Activated CD4-positive, alpha-beta T cell treated with anti-CD3 and anti-CD28 coated beads, Interleukin-10, Interleukin-2, amounts not matched to agents 100 ng/mL and 50 ng/mL, durations not matched to agents 16 hours and 8 hours (primary cell): ENCODE measurements at places on chromosomes 16 and 17.
A peak's percentile ranks its signal among the peaks of the same experiment; 100 is the strongest.

- DNase-seq, result peak; percentile 16
Measured at GRCh38 chr17:17784657-17785267, 52.0 kb downstream of the SREBF1 start.

DNA sequence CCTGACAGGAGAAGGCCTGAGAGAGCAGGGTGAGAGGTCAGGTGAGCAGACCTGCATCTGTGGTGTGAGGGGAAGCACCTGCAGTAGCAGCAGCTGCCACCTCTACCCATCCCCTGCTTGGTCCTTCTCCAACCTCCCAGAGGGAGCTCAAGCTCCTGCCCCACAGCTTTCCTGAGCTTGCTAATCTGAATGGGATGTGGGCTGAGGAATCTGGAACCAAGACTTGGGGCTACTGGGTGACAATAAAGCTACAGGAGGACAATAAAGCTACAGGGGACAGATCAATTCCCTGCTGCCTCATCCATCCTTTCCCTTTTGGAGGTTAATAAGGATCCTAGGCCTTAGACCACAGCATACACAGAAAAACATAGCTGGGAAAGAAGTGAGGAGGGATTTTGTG is 4.9 kb upstream of the TBX4 start:
- no peak for DNase-seq

DNA sequence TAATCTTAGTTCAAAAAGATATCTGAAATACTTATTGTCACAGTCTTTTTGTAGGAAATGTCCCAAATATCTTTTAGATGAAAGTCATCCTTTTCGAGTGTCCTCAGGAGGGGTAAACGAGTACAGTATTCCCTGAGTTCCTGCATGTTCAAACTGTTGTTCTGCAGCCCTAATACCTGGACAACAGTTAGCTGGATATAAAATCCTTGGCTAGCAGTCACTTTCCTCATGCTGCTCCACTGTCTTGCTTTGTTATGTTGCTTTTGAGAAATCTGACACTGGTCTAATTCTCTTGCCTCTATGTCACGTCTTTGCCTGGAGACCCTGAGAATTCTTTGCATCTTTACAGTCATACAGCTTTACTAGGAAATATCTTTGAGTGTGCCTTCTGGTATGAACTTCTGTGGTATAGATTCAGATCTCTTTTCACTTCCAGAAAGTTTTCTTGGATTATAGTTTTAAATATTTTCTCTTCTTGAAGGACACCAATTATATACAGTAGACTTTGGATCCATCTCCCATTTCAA is 9.5 kb downstream of the MBTD1 start:
- no peak for DNase-seq

GRCh38 chr16:8941718-8942344 is 21.9 kb downstream of the USP7 start:
- DNase-seq, result no peak

DNA sequence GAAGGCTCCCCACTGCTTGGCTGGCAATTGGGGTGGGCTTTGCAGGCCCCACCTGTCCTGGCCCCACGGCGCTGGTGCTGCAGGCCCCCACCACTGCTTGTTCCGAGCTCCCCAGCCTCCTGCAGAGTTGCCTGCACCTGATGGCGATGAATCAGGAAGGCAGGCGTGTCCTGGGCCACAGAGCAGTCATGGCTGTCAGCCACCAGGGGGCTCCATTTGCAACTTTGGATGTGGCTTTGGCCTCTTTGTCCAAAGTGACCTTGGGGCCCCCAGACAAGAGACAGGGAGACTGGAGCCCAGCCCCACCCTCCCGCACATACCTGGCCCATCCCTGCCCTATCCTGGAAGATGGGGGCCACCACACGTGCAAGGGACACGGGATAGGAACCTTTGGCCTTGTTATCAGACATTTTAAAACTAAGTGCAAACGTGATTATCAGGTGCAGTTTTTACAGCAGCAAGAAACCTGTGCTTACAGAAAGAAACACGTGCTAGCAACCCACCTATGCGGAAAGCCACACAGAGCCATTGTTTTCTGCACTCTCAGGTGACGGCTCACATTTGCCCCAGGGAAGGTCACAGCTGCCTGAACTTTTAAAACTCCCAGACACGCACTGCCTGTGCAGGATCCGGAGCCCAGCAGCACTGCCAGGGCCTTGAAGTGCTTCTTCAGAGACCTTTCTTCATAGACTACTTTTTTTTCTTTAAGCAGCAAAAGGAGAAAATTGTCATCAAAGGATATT is at the start of gene DNASE1:
TSS of gene DNASE1 (plus strand) at position 443 of the 743 bp plus-strand sequence. CDS start 683 bp downstream, outside the sequence.
- DNase-seq, result peak; percentile 70

DNA sequence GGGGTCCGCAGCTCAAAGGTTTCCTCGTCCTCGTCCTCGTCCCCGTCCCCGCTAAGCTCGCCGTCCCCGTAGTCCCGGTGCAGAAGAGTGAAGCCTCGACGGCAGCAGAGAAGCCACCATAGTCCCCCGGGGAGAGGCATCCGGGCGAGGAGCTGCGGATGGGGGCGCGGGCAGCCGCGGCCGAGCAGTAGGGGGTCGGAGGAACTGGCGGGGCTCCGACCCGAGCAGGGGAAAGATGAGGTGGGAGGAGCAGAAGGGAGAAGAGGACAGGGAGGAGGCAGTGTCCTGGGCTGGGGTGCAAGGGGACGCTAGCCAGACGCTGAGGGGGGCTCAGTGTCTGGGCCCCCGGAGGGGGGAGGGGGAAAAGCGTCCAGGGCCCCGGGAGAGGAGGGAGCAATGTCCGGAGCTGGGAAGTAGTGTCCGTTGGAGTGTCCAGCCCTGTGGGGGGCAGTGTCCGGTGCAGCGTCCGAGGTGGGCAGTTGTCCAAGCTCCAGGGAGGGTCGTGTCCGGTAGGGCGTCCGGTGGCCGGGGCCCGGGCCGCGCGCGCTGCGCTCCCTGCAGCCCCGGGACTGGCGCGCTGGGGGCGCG is at the start of gene PLEKHH3:
TSS of gene PLEKHH3 (minus strand) at position 571 of the 588 bp plus-strand sequence. CDS start at position 140, 431 bp downstream.
- no peak for DNase-seq

DNA sequence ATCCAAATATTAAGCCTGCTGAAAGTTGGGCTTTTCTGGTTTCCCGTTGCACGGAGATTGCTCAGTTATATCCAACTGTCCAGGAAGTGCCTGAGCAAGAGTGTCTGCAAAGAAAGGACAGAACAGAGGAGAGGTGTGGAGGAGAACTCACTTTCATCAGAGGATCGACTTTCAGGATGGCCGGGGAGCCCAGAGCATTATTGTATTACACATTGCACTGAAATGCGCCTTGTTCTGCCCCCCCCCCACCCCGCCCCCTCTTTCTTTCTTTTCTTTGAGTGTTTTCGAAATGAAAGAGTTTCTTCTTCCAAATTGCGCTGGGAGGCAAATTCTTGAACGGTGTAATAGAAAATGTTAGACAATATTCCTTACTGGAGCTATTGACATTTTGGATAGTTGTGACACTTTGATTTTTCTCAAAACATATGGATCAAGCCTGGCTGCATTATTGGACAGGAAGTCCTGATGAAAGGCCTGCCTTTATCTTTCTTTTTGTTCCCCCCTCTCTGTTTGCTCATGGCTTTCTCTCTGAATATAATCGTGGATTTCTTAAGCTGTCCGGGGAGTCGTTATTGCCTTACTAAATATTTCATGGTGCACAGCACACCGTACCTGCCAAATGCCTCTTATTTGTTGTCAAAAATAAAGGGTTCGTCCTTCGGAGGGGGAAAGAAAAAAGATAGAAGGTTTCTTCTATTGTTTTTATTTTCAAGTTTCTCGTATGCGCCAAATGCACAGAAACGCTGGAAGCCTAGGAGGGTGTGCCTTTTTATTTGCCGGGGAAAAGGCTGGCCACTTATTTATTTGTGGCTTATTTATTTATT is 110.8 kb downstream of the IRX3 start:
- no peak for DNase-seq

GRCh38 chr16:680625-680945 is 375 bp downstream of the STUB1 start:
- DNase-seq, result no peak

GRCh38 chr17:15507001-15507400 is 39.6 kb upstream of the CDRT4 start:
- no peak for DNase-seq

GRCh38 chr16:66207883-66208265 is 158.6 kb upstream of the CDH5 start:
- DNase-seq, result no peak

- no peak for DNase-seq
Measured at GRCh38 chr17:8593830-8594229, 36.7 kb downstream of the MYH10 start.

DNA sequence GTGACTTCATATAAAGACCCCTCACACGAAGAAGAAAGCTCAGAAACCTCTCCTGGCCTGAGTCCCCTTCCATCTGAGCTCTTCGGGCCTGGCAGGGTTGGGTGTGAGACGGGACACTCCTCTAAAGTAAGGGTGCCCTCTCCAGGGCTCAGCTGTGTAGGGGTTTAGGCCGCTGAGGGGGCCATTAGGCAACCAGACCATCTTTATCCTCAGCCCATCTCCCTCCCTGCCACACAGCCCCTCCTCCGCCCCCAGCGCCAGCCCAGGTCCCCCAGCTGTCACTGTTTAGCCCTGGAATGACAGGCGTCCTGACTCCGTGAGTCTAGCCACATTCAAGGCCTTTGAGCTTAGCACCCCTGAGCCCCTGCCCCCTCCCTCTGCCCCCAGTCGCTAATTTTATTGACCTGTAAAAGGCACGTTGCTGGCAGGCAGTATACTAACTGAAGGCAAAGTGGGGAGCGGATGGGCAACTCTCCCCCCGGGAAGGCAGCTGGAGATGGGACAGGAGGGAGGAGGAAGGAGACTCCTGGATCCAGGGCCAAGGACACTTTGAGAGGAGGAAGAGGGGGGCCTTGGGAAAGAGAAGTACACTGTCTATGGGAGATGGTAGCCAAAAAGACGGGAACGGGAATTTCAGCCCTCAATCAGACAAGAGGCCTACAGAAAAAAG is 592 bp upstream of the ZNF385C start:
- DNase-seq, result no peak

DNA sequence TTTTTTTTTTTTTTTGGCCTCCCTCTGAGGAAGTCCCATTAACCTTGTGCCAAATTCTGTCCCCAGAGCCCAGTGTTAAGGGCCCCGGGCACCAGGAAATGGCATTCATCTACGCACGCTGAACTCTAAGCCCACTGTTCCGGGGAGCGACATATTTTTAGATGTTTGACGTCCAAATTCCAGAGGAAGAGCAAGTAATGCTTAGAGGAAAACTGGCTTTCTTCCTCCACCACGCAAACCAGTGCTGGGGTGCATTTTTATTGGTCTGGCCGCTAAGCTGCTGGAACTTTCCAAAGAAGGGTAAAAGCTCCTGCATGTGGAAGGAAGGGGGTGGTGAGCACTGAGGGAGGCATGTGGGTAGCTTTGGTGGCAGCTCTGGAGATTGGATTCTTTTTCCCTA is 8.3 kb downstream of the WFDC1 start:
- DNase-seq, result no peak

DNA sequence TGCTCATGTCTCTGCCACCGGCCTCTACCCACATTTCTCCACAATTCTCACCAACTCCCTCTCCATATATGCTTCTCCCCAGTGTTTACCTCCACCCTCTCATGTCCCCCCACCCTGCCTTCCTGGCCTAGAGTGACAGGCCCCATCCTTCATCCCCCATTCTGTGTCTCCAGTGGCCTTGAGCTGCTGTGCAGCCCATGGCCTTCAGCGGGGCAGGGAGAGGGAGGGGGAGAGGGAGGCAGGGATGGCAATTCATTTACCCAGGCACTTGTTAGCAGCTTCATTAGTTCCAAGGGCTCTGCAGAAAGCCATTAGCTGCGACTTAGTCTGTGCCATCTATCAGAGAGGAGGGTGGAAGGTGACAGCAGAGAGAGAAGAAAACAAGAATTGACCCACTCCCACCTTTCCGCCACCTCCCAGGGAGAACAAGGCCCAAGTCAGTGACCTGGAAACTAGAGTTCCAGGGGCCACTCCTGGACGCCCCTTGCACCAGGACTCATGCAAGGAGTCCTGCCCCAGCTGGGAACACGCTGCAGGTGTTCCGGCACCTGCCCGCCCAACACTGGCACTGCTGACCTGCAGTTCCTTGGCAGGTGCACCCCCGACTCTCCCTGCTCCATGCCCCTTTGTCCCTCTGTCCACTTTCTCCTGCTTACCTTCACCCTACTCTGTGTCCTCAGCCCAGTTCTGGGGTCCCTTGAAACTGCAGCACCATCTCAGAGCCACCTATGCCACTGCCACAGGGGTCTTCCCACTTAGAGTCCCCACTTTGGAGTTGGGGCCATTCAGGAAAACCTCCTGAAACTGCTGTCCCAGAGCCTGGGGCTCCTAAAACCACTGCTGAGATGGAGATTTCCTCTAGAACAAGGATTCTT is 23.5 kb upstream of the PYY start:
- DNase-seq, result no peak

- DNase-seq, result no peak
Measured at GRCh38 chr16:66130296-66130905, 236.1 kb upstream of the CDH5 start.

GRCh38 chr17:71593078-71593477 is 527.7 kb upstream of the SOX9 start:
- DNase-seq, result no peak

- no peak for DNase-seq
Measured at GRCh38 chr16:66751053-66751302, 431 bp downstream of the DYNC1LI2 start.

GRCh38 chr17:31369266-31369665 is 22.2 kb upstream of the RAB11FIP4 start:
- DNase-seq, result no peak

DNA sequence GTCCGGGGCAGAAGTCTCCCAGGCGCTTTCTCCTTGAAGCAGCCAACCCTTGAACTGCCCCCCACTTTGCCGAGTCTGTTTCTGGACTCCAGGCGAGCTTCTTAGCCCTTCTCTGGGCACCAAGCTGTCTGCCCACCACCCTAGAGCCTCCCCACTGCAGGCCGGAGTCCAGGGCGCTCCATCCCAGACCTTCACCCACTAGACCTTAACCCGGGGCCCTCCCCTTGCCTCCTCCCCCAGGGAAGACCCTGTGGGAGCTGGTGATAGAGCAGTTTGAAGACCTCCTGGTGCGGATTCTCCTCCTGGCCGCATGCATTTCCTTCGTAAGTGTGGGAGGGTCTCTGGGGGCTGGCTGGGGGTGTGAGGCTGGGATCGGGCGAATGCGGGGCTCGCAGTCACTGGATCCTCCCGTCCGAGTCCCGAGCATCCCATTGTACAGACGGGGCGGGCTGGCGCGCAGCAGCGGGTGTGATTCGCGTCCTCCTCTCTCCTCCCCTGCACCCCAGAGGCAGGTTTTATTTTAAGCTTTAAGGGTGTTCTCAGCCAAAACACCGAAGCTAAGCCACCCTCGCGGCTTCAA is 1.1 kb downstream of the ATP2A1 start:
- peak; percentile 13 for DNase-seq

DNA sequence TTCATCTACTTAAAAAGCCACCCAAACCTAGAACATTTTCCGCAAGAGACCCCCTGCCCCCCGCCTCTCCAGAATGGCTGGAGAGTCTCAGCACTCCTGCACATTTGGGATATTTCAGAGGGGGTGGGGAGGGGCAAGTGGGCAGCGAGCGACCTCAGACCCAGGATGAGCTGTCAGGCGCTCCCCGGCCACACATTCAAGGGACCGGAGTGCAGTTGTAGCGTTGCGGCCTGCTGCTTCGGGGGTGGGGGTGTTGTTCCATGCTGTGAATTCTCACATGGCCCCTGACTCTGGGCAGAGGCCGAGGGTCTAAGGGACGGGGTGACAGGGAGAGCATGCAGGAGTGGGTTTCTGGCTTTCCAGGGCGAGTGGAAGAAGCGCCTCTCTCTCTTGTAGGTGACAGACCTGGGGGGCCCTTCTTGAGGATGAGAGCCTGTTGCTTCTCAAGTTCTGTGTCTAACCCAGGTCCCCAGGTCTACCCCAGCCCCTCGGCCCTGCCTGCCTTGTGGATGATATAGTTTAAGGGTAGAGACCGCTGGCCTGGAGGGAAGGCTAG is 231.2 kb downstream of the SEC14L1 start:
- no peak for DNase-seq
